ENCODE measurements at places on chromosomes 11 and 22.

DNA sequence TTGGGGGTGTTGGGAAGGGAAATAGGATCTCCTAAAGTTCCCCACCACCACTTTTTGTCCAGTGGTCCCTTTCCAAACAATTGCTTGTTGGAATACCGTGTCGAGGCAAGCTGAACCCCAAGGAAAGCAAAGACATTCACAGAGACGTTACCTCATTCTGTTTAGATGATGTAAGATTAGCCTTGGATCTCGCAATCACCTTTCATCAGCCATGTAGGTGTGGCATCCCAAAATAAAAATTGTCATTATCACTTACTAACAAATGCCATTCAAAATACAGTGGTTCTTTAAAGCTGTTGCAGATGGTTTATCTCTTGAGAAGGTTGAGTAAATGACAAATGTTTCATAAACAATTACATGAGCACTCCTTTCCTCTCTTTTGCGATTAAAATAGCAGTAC lies 86.5 kb upstream of the SLC25A18 start:
- DNase-seq, result no peak

DNA sequence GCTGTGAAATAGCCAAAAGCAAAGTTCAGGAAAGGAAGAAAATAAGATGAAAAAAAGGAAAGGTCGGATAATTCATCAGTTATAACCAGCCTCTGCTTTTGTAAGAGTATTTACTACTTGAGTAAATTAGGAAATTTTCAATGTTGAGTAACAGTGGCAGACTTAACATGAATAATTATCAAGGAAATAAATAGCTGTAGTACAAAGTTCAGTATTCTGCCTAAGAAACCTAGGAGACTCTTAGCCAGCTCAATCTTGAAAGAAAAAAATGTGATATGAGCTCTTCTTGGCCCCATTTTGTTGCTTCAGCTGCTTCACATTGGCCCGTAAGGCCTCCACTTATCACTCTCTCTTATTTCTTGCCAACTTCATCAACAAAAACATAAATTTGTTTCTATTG lies 17.0 kb upstream of the DNAJB7 start:
- DNase-seq, result no peak

GRCh38 chr11:133007027-133007584 lies 525.2 kb downstream of the OPCML start:
- no peak for DNase-seq

GRCh38 chr22:37569009-37569920 lies 9.0 kb downstream of the CDC42EP1 start:
- no peak for DNase-seq

DNA sequence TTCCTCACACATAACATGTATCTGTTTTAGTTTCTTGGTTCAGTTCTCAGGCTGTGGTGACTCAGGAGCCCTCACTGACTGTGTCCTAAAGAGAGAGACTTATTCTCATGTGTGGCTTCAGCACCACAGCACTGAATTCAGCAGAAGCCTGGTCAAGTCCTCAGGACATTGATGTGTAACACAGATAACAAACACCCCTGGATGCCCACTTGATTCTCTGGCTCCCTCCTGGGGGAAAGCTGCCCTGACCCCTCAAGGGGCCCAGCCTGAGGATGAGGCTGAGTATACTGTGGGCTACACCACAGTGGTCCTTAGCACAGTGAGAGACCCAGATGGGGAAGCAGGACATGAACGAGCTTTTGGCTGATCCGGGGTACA lies 87.2 kb upstream of the VPREB1 start:
- DNase-seq, result no peak

- no peak for DNase-seq
Measured at GRCh38 chr22:26161746-26162145, 7.5 kb upstream of the SEZ6L start.

DNA sequence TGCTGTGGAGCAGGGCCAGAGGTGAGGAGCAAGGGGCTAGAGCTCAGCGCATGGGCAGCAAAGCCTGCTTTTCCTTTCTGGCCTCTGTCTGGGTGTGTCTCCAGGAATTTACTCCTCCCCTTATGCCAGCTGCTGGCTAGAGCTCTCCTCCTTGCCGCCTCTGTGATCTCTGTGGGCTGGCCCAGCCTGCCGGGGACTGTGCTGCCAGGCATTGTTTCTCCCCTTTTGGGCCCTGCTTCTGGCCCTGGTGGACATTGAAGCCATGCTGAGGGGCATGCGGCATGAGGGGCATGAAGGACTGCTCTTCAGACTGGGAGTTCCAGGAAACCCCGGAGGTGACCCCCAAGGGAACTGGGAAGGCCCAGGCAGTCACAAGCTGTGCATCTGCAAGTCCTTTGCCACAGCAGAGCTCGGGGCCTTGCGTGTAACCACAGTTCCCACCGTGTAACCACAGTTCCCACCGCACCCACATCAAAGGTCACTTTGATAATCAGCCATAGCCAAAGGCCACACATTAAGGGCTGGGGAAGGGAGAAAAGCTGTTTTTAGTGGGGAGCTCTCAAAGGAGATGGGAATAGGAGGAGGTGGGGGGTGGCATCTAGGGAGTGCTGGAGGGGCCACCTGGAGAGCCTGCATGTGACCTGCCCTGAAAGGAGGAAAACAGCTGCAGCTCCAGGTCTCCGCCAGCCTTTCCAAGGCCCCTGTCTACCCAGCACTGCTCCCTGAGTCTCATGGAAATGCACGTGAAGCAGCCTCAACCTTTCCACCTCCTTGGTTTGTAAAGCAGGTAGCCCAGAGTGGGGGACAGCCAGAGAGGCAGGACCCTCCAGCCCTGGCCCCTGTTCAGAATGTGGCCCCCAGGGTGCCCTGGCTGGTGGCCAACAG lies 62.3 kb downstream of the PPFIBP2 start:
- DNase-seq, result no peak
